ENCODE measurements at places on chromosomes 7 and 10. TPM values are rescaled to one million over a fixed set of nuclear protein-coding genes. Genes with fewer than 3 reads are reported as not detected.

RSPH10B2 gene
- total RNA-seq, result 1.7 TPM

EXOSC1 gene
- 38.7 TPM for total RNA-seq

ENO4 gene
- total RNA-seq, result 0.78 TPM

PRF1 gene
- total RNA-seq, result not detected

LRMDA gene
- 0.62 TPM for total RNA-seq

HECW1 gene
- 54.7 TPM for total RNA-seq

SMURF1 gene
- total RNA-seq, result 24.6 TPM

C7orf33 gene
- total RNA-seq, result not detected

PNLIPRP3 gene
- not detected for total RNA-seq

CPN1 gene
- not detected for total RNA-seq

HMX3 gene
- not detected for total RNA-seq

TSPAN33 gene
- 4.7 TPM for total RNA-seq

CYP2C8 gene
- 3.4 TPM for total RNA-seq

EBF3 gene
- 0.31 TPM for total RNA-seq

NKX1-2 gene
- 0.47 TPM for total RNA-seq

CHST3 gene
- total RNA-seq, result 7.2 TPM

CHST15 gene
- total RNA-seq, result 58.6 TPM

SPDYE5 gene
- not detected for total RNA-seq

CTBP2 gene
- total RNA-seq, result 52.9 TPM

PRR15 gene
- not detected for total RNA-seq

ZNF425 gene
- 5.1 TPM for total RNA-seq

MRC1 gene
- total RNA-seq, result 4.5 TPM

FAM25C gene
- not detected for total RNA-seq

APBB1IP gene
- total RNA-seq, result 0.94 TPM

PLCE1 gene
- 10.1 TPM for total RNA-seq

EGR2 gene
- total RNA-seq, result 1.6 TPM

SORBS1 gene
- 123 TPM for total RNA-seq

SNCG gene
- total RNA-seq, result 2.7 TPM

TLX1 gene
- not detected for total RNA-seq

CUZD1 gene
- total RNA-seq, result 0.31 TPM

SFTPA1 gene
- total RNA-seq, result 0.16 TPM

HOXA9 gene
- not detected for total RNA-seq

CALML5 gene
- not detected for total RNA-seq

KDM7A gene
- 18.6 TPM for total RNA-seq

BLNK gene
- total RNA-seq, result 0.78 TPM

ZNF467 gene
- 1.2 TPM for total RNA-seq

LIPJ gene
- 3.4 TPM for total RNA-seq

AKR1D1 gene
- not detected for total RNA-seq

PRXL2A gene
- total RNA-seq, result 70.5 TPM

TMEM248 gene
- total RNA-seq, result 54.4 TPM

PON1 gene
- total RNA-seq, result not detected

SEMA3A gene
- total RNA-seq, result 46.8 TPM

UNC5B gene
- 3.9 TPM for total RNA-seq

CAMK2B gene
- 96.1 TPM for total RNA-seq
